ENCODE measurements at places on chromosomes 1 and 21.
A peak's percentile ranks its signal among the peaks of the same experiment; 100 is the strongest.

DNA sequence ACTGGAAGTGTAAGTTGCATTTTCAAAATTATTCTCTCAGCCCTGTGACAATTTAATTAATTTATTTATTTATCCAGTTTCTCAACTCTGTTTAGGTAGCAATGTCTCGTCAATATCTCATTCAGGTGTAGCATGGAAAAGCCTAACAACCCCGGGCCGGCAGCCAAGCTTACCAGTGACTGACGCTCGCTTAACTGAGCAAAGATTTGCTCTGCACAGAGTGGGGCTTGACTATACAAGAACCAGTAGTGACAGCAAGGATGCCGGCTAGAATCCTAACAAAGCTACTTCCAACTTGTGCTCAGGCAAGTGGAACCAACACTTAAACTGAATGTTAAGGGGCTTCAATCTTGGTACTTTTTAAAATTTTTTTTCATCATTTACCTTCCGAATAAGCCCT, 80.9 kb upstream of the ESRRG start:
- DNase-seq: no peak

GRCh38 chr1:91828583-91829281, 57.2 kb downstream of the TGFBR3 start:
- no peak for DNase-seq

GRCh38 chr1:214455971-214456867, 95.2 kb downstream of the PTPN14 start:
- DNase-seq: no peak

GRCh38 chr1:119783354-119784185, 14.9 kb upstream of the HMGCS2 start:
- DNase-seq: no peak

GRCh38 chr1:185087101-185087500, 41.7 kb downstream of the RNF2 start:
- no peak for DNase-seq

GRCh38 chr1:29626726-29627125, 390.4 kb downstream of the PTPRU start:
- no peak for DNase-seq

DNA sequence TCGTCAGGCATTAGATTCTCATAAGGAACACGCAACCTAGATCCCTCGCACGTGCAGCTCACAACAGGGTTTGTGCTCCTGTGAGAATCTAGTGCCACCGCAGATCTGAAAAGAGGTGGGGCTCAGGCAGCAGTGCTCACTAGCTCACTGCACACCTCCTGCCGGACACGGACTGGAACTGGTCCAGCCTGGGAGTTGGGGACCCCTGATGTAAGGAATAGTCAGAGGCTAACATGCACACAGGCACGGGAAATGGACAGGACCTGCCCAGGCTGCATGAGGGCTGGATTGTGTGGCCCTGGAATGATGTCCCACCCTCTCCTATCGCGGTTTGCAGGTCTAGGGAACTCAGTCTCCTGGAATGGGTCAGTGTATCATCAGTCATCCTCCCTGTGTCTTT, 23.2 kb upstream of the MX1 start:
- DNase-seq: no peak

DNA sequence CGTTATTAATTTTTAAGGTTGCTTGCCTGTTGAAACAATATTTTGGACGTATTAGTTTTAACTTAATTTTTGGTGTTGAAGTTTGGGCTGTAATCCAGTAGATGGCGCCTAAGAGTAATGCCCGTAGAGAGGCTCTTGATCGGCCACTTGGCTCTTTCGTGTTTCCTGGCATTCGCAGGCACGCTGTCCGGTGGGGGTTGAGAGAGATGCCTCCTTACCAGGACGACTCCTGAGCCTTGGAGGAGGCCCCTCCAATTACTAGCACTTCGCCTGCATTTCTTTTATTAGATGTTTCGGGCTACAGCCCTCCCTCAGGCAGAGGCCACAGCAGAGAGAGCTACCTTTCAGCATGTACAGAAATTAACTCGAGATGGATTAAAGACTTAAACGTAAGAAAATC, 12.0 kb downstream of the OR2M4 start:
- peak; percentile 3 for DNase-seq

GRCh38 chr1:241081473-241081872, 275.5 kb downstream of the RGS7 start:
- DNase-seq: no peak

GRCh38 chr1:192375306-192375705, 58.5 kb downstream of the RGS21 start:
- no peak for DNase-seq

GRCh38 chr1:36486439-36487335, 4.0 kb upstream of the CSF3R start:
- DNase-seq: peak; percentile 64

DNA sequence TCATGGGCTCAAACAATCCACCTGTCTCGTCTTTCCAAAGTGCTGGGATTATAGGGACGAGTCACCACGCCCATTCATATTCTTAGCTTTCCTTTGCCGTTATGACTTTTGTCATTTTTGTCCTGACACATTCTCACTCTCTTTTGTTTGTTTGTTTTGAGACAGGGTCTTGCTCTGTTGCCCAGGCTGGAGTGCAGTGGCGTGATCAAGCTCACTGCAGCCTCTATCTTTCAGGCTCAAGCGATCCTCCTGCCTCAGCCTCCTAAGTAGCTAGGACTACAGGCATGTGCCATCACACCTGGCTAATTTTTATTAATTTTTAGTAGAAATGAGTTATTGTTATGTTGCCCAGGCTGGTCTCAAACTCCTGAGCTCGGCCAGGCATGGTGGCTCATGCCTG, 11.8 kb upstream of the MED18 start:
- DNase-seq: no peak

GRCh38 chr1:207814469-207814868, 62.6 kb downstream of the CD46 start:
- no peak for DNase-seq

DNA sequence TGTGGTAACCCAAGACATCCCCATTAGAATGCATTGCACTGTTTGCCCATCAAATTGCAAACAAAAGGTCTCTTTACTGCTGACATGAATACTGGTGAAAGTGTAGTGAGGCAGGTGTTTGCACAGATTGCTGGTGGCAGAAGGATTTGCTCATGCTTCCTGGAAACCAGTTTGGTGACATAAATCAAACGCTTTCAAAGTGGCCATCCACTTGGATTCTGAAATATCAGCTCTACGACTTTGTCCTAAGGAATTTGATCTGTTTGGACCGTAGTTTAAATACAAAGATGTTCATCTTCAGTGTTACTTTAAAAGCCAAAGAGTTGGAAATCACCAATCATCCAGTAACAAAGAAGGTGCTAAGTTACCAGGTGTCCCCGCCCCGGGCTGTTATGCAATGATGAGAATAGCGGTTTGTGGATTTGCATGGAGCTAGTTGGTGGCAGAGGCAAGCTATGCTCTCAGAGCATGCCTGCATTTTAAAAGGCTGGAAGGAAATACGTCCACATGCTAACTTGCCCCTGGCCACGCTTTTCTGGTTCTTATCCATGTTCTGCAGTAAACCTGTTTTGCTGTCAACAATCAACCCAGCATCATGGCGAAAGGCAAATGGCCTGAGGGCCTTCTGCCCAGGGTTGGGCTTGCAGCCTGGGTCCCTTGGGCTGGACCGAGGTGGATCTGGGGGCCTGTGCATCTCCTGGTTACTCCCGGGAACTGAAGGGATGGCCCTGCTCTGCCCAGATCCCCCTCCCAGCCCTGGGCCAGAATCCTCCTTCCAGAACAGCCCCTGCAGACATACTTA, 49.2 kb downstream of the UMODL1 start:
- no peak for DNase-seq

DNA sequence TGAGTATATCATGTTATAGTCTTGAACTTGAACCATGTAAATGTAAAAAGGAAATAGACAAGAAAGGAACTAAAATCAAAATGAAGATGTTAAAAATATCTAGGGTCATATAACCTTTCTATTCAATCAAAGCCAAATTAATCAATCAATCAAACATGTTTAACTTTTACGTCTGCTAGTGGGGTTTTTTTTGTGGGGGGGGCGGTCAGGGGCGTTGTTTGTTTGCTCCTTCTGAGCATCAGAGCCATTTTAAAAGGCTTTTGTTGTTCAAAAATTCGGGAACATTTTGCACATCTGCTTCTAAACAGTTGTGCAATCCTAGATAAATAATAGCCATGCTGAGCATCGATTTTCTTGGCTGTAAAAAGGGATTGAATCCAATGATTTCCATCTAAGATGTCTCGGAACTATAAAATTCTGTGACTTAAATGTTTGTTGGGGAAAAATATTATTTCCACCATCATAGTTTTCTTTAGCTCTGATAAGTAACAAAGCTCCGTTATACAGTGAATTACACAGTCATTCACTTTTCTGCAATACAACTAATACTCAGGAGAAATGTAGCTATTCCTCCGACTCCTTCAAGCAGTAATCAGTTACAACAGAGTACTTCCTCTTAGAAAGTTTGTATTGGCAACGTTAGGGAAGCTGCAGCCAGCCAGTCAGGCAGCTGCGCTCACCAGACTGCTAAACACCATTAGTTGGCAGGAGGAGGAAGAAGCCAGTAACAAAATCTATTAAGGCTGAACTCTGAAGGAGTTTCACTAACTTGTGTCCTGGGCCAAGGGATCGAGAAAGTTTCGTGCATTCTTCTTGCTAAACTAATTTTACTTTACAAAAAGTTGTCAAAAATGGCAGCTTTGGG, 2.2 kb downstream of the SPATA6 start:
- peak; percentile 46 for DNase-seq

- DNase-seq: no peak
Measured at GRCh38 chr1:217917281-217917887, 286.2 kb downstream of the SPATA17 start.

- DNase-seq: no peak
Measured at GRCh38 chr1:109802136-109802900, 38.6 kb upstream of the EPS8L3 start.

DNA sequence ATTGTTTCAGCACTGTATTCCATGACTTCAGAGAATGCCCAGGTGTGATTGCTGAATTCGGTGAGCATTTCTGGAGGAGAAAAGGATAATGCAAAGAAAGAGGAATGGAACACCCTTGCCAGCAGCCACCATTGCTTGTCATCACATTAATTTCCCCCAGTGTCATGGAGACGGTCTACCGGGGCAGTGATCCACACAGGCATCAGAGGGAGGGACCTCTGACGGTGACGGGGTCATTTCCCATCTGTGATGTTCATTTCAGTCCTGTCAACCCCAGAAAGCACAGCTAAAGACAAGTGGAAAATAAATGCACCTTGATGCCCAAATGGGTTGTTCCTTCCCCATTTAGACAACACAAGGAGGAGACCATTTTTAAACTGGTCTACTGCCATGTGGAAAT, 376.4 kb downstream of the PCP4 start:
- no peak for DNase-seq

GRCh38 chr1:204562075-204562990, 46.1 kb downstream of the MDM4 start:
- DNase-seq: no peak

DNA sequence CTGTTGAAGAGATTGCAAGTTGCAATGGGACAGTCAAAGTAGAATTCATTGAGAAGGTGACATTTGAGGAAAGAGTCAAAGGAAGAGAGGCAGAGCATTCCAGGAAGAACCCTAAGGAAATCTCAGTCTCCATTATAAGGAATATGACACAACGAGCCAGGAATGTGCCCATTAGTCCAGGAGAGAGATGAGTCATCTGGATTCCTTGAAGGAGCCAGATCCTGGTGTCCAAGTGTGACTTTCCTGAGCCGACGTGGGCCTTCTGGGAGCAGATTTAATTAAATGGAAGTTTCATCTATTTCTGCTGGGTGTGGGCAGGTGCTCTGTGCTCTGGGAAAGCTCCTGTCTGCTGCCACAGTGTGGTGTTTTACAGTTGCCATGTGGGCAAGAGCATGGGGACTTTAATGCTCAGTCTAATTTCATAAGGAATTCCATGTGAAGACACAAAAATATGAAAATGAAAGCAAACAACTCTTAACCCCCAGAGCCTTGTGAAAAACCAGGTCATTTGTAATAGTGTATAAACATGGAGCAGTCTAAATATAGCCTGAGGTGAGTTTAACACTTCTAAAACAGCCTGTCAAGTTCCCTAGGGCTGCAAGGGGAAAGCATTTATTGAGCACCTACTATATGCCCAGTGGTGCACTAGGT, 111.4 kb upstream of the ARTN start:
- DNase-seq: no peak

DNA sequence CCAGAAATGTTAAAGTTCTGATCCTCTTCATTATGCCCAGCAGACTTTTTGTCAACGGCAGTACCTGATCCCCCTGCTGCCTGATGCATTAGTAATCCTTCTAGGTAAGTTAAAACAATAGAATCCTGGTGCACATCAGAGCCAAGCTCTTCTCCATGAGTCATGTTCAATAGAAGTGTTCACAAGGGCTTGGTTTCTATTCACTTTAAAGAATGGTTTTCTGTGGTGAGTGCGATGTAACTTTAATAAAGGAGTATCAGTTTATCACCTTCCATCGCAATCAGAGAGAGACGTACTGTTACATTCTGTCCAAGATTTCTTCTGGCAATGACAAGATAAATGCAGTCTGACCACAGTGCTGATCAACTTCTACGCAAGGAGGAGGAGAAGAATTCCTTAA, 96.8 kb downstream of the NRIP1 start:
- DNase-seq: no peak

- DNase-seq: no peak
Measured at GRCh38 chr1:236491469-236492136, 32.2 kb upstream of the LGALS8 start.

GRCh38 chr1:159428536-159428935, 3.5 kb upstream of the OR10J4 start:
- no peak for DNase-seq

DNA sequence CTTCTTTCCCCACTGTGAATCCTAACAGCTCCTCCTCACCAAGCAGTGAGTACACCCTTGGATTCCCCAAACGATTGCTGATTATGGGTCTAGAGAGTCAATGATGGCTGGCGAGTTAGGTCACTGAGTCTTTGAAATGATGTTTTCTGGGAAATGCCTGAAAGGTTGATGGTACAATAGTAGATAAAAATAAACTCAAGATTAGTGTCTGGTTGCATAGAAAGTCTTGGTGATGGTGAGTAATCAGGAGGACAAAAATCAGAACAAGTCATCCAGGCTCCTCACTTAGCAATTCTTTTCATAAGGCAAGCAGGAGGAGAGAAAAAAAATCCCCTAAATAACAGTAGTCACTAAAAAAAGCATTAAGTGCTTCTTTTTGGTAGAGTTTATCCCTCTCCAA, 22.6 kb downstream of the HLX start:
- no peak for DNase-seq
